ENCODE measurements at places on chromosomes 1 and 21.
A peak's percentile ranks its signal among the peaks of the same experiment; 100 is the strongest.

- DNase-seq, result peak; percentile 58
Observed at GRCh38 chr21:36209626-36210171, 53.1 kb downstream of the DOP1B start.

DNA sequence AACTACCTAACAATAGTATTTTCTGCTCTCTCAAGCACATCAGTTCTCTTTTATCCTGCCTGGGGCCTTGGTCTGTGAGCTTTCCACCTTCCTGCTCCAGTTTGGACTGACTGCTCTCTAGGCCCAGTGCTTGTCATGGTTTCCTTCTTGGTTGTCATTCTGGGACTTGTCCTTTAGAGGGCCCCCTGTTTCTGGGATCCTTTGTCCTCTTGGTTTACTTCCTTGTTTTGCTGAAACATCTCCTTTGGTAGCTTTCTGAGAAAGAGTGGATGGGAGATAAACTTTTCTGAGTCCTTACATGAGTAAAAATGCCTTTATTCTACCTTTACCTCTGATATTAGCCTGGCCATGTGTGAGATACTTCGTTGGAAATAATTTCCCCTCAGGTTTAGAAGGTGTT lies 4.7 kb downstream of the SLC1A7 start:
- no peak for DNase-seq

GRCh38 chr1:235821361-235821981 lies 45.2 kb downstream of the LYST start:
- no peak for DNase-seq

DNA sequence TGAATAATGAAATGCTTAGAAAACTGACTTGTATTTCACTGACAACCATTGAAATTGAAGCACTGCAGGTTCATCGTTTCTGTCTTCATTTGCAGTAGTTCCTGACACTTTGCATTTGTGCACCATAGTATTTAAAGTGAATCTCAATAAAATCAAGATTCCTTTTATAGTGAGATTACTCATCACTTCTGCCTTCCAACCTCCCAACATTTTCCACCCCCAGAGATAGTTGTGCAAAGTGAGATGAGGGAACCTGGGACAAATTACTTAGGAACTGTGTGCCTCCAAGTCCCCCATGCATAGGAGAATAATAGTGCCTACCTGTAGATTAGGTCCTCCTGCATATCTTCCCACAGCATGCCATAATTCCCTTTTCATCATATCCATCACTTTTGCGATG lies 114.9 kb upstream of the DPT start:
- no peak for DNase-seq

GRCh38 chr1:32464191-32464715 lies 619 bp upstream of the ZBTB8B start:
- no peak for DNase-seq

Data from NCI-H2081 (cell line).